ENCODE measurements at places on chromosomes 6 and 20.

GRCh38 chr20:56360133-56360907, 1.5 kb downstream of the FAM210B start:
- no peak for DNase-seq

- no peak for DNase-seq
Observed at GRCh38 chr20:62831854-62832211, 15.0 kb downstream of the COL9A3 start.

GRCh38 chr20:38321959-38322598, 18.1 kb downstream of the BPI start:
- peak; percentile 77 for DNase-seq

DNA sequence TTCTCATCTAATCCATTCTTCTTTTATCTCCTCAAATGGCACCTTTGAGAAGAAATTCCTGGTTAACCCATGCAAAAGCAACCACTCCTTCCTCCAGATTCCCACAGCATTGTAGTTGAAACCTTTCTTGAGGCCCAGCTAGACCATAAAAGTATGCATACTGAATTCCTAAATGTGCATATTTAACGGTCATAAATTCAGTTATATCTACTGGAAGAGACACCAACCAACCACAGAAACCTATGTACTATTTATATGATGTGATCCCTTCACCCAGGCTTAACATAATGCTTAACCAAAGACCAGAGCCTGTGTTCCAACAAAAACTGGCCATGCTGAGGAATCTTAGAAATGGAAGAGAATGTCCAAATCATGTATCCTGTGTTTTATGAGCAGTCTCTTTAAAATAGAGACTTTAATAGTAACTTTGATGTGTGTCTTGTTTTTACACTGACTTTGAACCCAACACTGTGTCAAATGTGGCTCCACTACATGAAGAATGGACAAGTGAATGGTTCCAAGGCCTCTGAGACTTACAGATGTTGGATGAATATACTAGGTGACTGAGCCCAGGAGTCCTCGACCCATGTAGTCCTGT, 11.4 kb upstream of the TAF8 start:
- peak; percentile 87 for DNase-seq

DNA sequence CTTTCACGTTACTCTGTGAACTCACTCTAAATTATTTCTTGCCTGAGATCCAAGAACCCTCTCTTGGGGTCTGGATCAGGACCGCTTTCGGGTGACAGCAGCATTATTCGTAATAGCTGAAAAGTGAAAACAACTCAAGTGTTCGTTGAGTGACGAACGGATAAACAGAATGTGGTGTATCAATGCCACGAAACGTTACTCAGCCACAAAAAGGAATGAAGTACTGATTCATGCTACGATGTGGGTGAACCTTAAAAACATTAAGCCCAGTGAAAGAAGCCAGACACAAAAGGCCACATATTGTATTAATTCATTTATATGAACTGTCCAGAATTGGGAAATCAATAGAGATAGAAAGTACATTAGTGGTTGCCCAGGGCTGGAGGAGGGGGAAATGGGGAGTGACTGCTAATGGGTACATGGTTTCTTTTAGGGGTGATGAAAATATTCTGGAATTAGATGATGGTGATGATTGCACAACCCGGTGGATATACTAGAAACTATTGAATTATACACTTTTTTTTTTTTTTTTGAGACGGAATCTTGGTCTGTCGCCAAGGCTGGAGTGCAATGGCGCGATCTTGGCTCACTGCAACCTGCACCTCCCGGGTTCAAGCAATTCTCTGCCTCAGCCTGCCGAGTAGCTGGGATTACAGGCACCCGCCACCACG, 8.4 kb downstream of the PTGIS start:
- no peak for DNase-seq

- DNase-seq, result no peak
Observed at GRCh38 chr6:11460837-11461661, 76.5 kb upstream of the TMEM170B start.

GRCh38 chr6:44058617-44059358, 68.5 kb downstream of the MRPL14 start:
- DNase-seq, result peak; percentile 99
